ENCODE measurements at places on chromosomes 7 and 10. TPM values are rescaled to one million over a fixed set of nuclear protein-coding genes. Genes with fewer than 3 reads are reported as not detected.

MYH16 gene
- not detected for total RNA-seq

- DNase-seq, result no peak
Measured at GRCh38 chr7:82839063-82839462, 323.6 kb downstream of the PCLO start.

- no peak for DNase-seq
Measured at GRCh38 chr7:111339006-111339405, 223.3 kb downstream of the IMMP2L start.

DNA sequence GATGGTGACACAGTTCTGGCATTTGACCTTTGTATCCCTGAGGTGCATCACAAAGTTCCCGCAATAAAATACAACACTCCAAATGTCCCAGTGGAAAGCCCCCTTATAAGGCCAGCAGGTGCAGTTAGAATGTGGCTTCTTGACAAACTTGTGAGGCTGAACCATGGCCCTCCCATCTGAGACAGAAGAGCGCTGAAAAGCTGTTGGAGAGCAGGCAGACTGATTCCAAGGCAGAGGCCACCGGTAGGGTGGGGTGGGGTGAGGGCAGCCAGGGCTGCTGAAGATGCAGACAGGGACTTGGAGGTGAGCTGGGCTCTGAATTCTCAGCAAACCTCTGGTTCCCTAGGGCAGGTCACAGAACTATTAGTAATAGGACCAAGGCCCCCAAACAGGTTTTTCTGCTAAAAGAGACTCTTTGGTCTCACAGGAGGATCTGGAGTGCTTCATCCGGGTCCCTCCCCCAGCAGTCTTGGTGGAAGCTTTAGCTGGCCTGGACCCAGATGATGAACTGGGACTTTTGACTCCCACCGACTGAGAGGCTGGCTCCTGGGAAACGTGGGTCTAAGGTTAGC is 15.6 kb upstream of the CHST3 start:
- DNase-seq, result no peak
